ENCODE measurements at places on chromosomes 5 and 9.

DNA sequence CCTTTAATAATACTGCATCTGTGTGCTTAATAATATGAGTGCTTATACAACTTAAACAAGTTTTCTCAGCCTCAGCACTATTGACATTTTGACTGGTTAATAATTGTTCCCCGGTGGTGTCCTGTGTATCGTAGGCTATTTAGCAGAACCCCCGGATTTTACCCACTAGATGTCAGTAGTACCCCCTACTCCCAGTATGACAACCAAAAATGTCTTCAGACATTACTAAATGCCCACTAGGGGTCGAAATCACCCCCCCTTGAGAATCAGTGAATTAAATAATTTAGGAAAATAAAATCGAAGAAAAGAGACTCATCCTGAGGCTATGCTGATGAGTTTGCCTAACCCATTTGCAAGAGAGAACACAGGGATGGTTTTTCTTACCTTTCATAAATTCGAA, 166.3 kb downstream of the ATP10B start:
- no peak for DNase-seq

GRCh38 chr9:37977851-37978480, 74.0 kb upstream of the SLC25A51 start:
- DNase-seq = no peak

DNA sequence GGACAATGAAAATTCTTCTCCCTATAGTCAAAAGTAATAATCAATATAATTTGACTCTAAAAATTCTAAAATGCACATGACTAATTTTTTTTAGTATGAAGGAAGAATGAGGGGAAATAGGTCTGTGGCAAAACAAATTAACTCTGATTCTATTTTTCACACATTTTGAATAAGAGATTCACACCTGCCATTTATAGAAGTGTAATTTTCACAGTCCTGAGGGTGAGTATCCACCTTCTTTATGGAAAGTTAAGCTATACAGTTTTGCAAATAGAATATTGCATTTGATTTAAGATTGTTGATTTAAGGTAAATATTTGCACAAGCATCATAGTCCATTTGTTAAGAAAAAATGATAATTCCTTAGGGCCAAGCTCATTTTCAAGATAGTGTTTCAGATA, 417.7 kb downstream of the CHSY3 start:
- DNase-seq = no peak

- no peak for DNase-seq
Measured at GRCh38 chr9:14924230-14925219, 14.3 kb upstream of the FREM1 start.

GRCh38 chr9:129347316-129348120, 169.5 kb upstream of the IER5L start:
- peak; percentile 11 for DNase-seq

DNA sequence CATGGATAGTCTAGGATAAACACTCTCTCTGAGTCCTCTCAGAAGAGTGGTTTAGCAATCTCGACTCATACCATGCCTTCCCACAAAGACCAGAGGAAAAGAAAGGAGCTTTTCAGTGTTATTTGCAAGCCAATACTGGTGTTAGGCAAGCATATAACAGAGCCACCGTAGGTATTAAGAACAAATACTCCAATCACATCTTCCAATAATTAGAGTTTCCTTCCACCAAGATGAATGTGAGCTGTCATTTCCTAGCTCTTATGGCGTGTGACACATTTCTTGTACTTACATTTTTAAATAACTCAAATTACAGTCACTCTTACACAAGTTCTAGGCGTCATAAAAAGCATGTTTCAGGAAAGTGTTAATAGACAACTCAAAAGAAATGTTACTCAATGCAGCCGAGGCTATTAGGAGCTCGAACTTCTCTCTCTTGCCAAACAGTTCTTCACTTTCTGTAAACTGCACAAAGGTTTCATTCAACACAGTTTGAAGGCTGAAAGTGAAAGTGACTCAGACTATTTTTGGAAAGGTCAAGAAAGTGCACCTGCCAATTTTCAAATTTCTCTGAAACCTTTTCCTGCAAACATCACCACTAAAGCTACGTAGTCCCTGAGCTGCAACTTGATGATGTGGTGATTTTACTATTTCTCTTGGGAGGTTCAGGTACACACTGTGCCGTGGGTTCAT, 153.8 kb downstream of the AUH start:
- DNase-seq = no peak

DNA sequence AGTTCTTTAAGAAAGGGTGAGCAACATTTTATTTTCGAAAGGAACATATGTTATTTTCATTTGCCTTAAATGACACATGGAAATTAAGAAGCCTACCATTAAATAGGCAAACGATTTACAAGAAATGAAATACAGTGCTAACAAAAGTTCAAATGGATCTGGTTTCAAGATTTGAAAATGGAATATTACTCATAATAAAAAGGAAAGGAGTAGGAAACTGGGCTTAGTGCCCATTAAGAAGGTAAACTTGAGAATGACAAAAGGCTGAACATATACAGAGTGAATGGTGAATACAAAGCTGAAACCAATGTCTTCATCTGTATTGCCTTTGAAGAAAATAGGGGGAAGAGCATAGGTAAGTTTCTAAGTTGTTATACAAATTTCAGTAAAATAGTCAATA, 974.2 kb upstream of the C9orf72 start:
- no peak for DNase-seq

DNA sequence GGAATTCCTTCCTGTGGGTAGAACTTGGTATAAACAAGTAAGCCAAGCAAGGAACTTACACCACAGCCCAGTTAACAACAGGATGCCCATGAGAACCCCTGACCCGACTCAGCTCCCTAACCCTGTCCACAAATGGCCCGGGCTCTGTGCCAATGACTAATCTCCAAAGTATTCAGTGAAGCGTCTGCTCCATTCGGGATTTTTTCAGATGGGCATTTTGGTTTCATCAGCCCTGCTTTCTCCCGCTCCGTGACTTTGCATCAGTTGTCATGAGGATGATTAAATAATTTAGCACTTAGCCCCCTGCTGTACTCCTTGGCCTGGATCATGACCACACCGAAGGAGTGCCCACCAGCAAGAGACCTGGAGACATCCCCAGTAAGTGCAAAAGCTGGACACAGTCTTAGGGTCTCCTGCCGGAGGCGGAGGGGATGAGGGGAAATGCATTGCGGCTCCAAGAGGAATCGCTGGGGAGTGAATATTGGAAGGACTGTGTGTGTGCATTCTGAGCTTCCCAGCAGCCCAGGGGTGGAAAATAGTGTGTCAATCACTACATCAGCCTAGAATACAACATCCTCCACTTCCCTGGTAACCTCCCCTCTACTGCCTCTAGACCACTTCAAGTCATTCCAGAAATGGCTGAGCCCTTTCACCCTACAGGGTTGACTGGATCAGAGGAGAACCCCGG, 41.4 kb upstream of the DNAH5 start:
- no peak for DNase-seq

GRCh38 chr5:151904909-151905308, 19.7 kb downstream of the GLRA1 start:
- no peak for DNase-seq

GRCh38 chr5:125202871-125203438, 456.5 kb upstream of the ZNF608 start:
- DNase-seq = no peak

- no peak for DNase-seq
Measured at GRCh38 chr9:136665704-136666371, 3.1 kb downstream of the EGFL7 start.

- DNase-seq = peak; percentile 36
Measured at GRCh38 chr5:124574521-124575436, 171.7 kb downstream of the ZNF608 start.

- DNase-seq = peak; percentile 34
Measured at GRCh38 chr9:128733256-128733655, 9.3 kb upstream of the ZDHHC12 start.

GRCh38 chr5:88388476-88389337, 120.1 kb upstream of the TMEM161B start:
- no peak for DNase-seq

- DNase-seq = no peak
Measured at GRCh38 chr5:172374783-172375182, 79.5 kb downstream of the SH3PXD2B start.

- no peak for DNase-seq
Measured at GRCh38 chr5:11494340-11494739, 409.9 kb downstream of the CTNND2 start.

DNA sequence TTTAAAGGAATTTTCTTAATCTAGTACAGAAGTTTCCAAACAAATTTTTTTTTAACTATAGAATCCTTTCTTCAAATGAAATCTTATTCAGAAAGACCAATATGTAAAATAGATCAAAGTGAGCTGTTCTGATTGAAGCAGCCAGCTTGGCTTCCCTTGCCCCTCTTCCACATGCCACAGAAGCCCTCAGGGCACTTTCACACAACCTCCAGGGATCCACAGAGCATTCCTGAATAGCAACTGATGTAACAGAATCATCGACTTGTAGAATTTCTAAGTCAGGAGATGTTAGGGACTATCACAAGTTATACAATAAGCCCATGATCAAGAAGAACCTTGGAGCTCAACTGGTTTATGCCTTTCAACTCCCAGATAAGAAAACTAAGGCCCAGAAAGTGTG, 427.8 kb upstream of the C9orf72 start:
- DNase-seq = no peak

DNA sequence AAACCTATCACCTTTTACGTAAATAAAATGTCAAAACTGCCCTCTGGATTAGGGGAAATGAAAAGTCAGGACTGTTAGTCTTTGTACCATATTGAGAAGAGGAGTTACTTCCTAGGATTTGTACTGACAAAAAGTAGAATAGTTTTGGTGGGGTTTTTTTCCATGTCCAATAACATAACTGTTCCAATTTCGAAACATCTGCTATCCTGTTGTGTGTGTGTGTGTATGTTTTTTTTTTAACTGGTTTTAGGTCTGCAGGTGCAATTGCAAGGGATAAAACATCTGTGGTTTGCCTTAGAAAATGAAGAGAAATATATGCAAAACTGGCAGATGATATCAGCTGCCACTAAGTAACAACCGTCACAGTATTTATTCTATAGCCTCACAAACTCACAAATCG, 506.8 kb downstream of the NFIB start:
- no peak for DNase-seq

DNA sequence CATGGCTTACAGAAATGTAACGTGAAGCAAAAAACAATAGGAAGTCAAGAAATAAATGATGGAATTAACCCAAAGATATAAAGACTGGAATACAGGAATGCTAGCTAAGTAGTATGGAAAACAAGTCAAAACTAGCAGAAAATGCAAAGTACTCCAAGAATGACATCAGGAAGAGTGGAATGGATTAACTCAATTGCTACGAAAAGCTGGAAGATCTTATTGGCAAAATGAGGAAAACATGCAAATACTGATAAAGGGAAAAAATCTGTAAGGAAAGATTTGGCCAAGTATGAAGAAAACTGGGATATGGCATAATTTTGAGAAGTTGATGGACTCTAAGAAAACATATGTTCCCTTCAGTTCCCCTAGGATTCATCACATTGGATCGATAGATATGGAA, 324.5 kb upstream of the ZNF608 start:
- DNase-seq = no peak

DNA sequence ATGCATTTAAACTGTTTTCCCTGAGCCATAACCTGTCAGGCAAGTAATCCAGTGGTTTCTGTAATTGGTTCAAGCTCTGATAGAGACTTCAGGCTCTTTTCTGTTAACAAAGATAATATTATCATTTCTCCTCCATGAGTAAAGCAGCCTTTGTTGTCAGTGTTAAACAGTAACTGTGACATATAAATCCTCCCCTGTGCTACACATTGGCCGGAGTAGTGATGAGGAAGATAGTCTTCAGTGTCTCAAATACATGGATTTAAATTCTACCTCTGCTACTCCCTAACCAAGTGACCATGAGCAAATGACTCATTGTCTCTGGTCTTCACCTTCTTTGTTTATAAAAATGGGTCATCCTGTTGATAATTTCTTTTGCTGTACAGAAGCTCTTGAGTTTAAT, 615.5 kb upstream of the CHD1 start:
- DNase-seq = no peak

DNA sequence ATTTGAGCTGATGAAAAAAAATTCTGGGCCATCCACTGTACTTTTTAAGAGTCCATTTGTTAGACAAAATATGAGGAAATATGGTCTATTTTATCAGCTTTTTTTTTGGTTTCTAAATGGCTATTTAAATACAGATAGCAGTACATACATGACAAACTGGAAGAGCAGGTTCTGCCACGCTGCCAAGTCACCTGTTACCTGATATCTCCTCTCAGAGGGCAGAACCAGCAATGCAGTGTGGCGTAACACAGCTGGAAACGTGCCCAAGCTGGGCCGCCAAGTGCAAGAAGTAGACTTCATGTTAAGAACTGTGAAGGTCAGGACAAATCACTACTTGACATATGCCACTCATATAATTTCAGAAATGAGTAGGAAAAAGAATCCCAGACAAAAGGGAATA, 8.1 kb downstream of the MCIDAS start:
- DNase-seq = no peak

GRCh38 chr9:134922932-134923240, 5.2 kb upstream of the FCN1 start:
- DNase-seq = no peak

DNA sequence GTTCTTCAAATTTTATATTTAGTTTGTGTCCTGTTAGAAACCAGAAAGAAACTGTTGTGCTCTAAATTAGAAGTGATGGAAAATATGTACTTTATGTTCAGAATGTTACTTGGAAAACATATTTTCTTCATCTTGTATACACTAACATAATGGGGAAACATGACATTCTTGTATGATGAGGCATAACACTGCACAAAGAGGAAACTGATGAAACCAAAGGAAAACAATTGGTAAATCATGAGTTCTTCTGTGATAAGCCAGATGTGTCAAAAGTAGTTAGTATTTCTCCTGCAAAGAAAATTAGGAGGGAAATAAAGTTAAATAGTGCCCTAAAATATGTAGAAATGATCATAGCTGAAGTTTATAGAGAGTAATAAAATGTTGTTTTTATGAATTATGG, 111.1 kb upstream of the FBN2 start:
- DNase-seq = no peak

DNA sequence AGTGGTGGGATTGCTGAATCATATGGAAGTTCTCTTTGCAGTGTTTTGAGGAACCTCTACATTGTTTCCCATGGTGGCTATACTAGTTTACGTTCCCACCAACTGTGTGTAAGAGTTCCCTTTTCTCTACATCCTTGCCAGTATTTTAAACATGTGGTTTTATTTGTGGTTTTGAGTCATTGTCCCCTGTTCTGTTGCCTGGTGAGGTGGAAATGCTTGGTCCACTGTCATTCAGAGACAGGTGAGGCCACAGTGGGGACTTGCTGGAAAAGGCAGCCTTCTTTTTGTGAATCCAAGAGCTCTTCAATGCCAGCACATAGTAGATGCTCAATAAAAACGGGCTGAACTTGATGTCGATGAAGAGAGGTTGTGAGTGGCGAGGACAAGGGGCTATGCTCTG, 44.2 kb downstream of the SH3PXD2B start:
- no peak for DNase-seq

- DNase-seq = no peak
Measured at GRCh38 chr9:137664676-137665075, 45.9 kb downstream of the EHMT1 start.
